HCT116 (cell line): ENCODE measurements at places on chromosomes 16 and 17.

GRCh38 chr17:4899341-4900230 is at the start of gene C17orf107:
TSS of gene C17orf107 (plus strand) at chr17:4899536. CDS start at chr17:4899763, 227 bp downstream.
- DNase-seq = no peak

DNA sequence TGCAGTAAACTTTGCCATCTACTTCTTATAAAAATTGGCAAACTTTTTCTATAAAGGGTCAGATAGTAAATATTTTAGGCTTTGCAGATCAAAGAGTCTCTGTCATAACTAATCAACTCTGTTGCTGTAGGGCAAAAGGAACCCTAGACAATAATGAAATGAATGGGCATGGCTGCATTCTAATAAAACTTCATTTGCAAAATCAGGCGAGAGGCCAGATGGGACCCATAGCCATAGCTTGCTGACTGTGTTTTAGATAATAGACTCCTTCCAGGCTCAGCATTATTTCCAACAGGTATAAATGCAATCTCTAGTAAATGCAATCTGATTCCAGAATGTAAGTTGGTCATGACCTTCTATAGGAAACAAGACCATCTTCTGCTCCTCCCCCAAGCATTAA is 490.7 kb downstream of the TOX3 start:
- no peak for DNase-seq

- DNase-seq = no peak
Measured at GRCh38 chr16:11679250-11679649, 11.0 kb downstream of the SNN start.

- no peak for DNase-seq
Measured at GRCh38 chr16:55175389-55175788, 148.6 kb upstream of the IRX6 start.

GRCh38 chr16:69775563-69775962 is 13.4 kb downstream of the WWP2 start:
- no peak for DNase-seq
